ENCODE measurements at places on chromosomes 5 and 9.
A peak's percentile ranks its signal among the peaks of the same experiment; 100 is the strongest.

DNA sequence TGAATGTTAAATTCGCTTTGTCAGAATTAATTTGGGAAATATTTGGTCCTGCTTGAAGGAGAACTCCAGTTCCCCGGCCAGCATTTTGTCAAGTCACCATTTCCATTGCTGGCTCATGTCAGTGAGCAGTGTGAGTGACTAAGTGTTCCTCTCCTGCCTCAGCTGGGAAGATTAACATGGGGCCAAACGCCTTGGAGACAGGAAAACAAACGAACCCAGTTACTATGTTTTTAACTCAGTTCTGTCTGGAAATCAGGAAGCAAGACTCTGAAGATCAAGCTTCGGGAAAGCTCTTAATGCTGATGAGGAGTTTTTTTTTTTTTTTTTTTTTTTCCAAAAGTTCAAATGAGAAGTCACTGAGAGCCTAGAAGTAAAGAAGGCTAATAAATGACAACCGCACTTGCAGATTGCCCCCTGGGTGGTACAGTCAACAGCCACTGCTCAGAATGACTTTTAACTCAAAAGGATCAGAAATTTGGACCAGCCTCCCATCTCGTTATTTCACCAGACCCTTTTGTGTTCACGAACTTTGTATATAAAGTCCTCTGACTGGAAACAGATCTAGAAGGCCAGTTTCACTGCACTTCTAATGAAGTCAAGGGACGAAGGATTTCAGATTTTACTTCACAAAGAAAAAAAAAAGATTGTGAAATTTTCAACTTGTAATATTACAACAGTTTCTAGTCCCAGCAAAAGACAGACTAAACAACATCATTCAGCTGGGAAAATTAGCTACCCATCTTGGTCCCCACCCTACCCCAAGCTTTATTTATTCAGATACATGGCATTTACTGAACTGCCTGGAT lies 121.3 kb downstream of the LHFPL2 start:
- no peaks in the 10 kb centered on the region for H3K27me3 ChIP-seq
- no peaks in the 10 kb centered on the region for H3K36me3 ChIP-seq
- H3K4me3 ChIP-seq = no peak overlapping the region
- H3K4me1 ChIP-seq = peaks cover 7% of the 10 kb centered on the region
- peak; percentile 83 for DNase-seq

- no peak overlapping the region for H3K4me3 ChIP-seq
- no peaks in the 10 kb centered on the region for H3K27me3 ChIP-seq
- no peak for DNase-seq
- no peaks in the 10 kb centered on the region for H3K36me3 ChIP-seq
- H3K4me1 ChIP-seq = no peaks in the 10 kb centered on the region
Measured at GRCh38 chr5:113331209-113331551, 103.6 kb downstream of the TSSK1B start.

- no peak overlapping the region for H3K4me3 ChIP-seq
- H3K4me1 ChIP-seq = no peaks in the 10 kb centered on the region
- peak overlapping the region; percentile 68 for H3K27ac ChIP-seq
- no peaks in the 10 kb centered on the region for H3K27me3 ChIP-seq
- no peaks in the 10 kb centered on the region for H3K36me3 ChIP-seq
Measured at GRCh38 chr5:173472164-173472563, 143.9 kb upstream of the STC2 start.

GRCh38 chr9:123571240-123571639 lies 215.2 kb downstream of the CRB2 start:
- no peaks in the 10 kb centered on the region for H3K36me3 ChIP-seq
- no peak for DNase-seq
- H3K4me1 ChIP-seq = no peaks in the 10 kb centered on the region
- no peaks in the 10 kb centered on the region for H3K27me3 ChIP-seq
- H3K4me3 ChIP-seq = no peak overlapping the region
- H3K27ac ChIP-seq = no peak overlapping the region

- H3K4me1 ChIP-seq = no peaks in the 10 kb centered on the region
- no peak overlapping the region for H3K4me3 ChIP-seq
- peak overlapping the region; percentile 35 for H3K27ac ChIP-seq
- no peaks in the 10 kb centered on the region for H3K36me3 ChIP-seq
- no peaks in the 10 kb centered on the region for H3K27me3 ChIP-seq
- DNase-seq = peak; percentile 83
Measured at GRCh38 chr9:121686930-121687541, 35.6 kb downstream of the DAB2IP start.

GRCh38 chr9:113992276-113992951 lies 85.7 kb downstream of the AMBP start:
- H3K4me3 ChIP-seq = no peak overlapping the region
- DNase-seq = peak; percentile 18
- no peaks in the 10 kb centered on the region for H3K36me3 ChIP-seq
- H3K27me3 ChIP-seq = no peaks in the 10 kb centered on the region
- peaks cover 7% of the 10 kb centered on the region for H3K4me1 ChIP-seq

GRCh38 chr9:79492092-79493009 lies 79.4 kb upstream of the TLE4 start:
- no peaks in the 10 kb centered on the region for H3K27me3 ChIP-seq
- H3K36me3 ChIP-seq = no peaks in the 10 kb centered on the region
- no peak for DNase-seq
- H3K27ac ChIP-seq = no peak overlapping the region
- H3K4me1 ChIP-seq = no peaks in the 10 kb centered on the region

GRCh38 chr9:98142925-98143481 lies 24.0 kb upstream of the TRIM14 start:
- no peaks in the 10 kb centered on the region for H3K27me3 ChIP-seq
- H3K4me3 ChIP-seq = no peak overlapping the region
- DNase-seq = no peak
- no peaks in the 10 kb centered on the region for H3K36me3 ChIP-seq
- no peak overlapping the region for H3K27ac ChIP-seq
- H3K4me1 ChIP-seq = no peaks in the 10 kb centered on the region

- no peak for DNase-seq
- no peaks in the 10 kb centered on the region for H3K4me1 ChIP-seq
- no peaks in the 10 kb centered on the region for H3K27me3 ChIP-seq
- no peak overlapping the region for H3K27ac ChIP-seq
- H3K36me3 ChIP-seq = no peaks in the 10 kb centered on the region
Measured at GRCh38 chr9:6708732-6709131, 49.0 kb upstream of the KDM4C start.

GRCh38 chr9:32398207-32398606 lies 13.8 kb downstream of the ACO1 start:
- H3K27me3 ChIP-seq = no peaks in the 10 kb centered on the region
- H3K36me3 ChIP-seq = no peaks in the 10 kb centered on the region
- no peak for DNase-seq
- no peak overlapping the region for H3K4me3 ChIP-seq

- no peak for DNase-seq
- no peak overlapping the region for H3K4me3 ChIP-seq
- H3K4me1 ChIP-seq = no peaks in the 10 kb centered on the region
- no peaks in the 10 kb centered on the region for H3K36me3 ChIP-seq
- no peak overlapping the region for H3K27ac ChIP-seq
Measured at GRCh38 chr5:76194340-76194739, 111.2 kb downstream of the SV2C start.

DNA sequence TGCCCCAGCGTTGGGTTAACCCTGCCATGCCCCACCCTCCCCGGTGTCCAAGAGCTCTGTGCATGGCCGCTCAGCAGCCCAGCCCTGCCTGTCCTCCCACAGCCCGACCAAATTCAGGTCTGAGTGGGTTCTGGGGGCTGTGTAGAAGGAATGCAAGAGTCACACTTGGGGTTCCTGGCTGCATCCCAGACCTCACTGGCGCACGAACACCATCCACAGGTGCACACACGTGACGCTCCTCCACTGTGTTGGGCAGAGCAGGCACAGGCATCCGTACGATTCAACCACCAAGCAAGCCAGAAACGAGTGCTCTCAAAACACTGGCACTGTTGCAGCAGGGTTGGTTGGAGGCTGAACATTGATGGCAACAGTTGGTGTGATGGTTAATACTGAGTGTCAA lies 93.9 kb downstream of the OLFM1 start:
- no peaks in the 10 kb centered on the region for H3K36me3 ChIP-seq
- H3K27me3 ChIP-seq = no peaks in the 10 kb centered on the region
- DNase-seq = no peak
- no peak overlapping the region for H3K27ac ChIP-seq
- H3K4me1 ChIP-seq = no peaks in the 10 kb centered on the region

DNA sequence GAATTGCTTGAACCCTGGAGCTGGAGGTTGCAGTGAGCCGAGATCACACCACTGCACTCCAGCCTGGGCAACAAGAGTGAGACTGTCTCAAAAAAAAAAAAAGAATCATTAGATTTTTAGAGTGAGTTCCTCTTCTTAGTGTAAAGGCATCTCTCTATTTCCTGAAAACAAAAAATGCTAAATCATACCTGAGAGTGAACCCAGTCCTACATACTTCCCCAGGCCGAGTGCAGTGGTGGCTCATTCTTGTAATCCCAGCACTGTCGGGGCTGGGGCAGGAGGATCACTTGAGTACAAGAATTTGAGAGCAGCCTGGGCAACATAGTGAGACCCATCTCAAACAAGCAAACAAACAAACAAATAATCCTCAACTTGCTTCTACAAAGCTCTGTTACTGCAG lies 38.2 kb upstream of the LPAR1 start:
- no peak overlapping the region for H3K4me3 ChIP-seq
- H3K36me3 ChIP-seq = no peaks in the 10 kb centered on the region
- H3K4me1 ChIP-seq = no peaks in the 10 kb centered on the region
- no peaks in the 10 kb centered on the region for H3K27me3 ChIP-seq
- no peak overlapping the region for H3K27ac ChIP-seq
- no peak for DNase-seq

GRCh38 chr9:117725426-117725887 lies 21.3 kb downstream of the TLR4 start:
- H3K4me1 ChIP-seq = no peaks in the 10 kb centered on the region
- H3K36me3 ChIP-seq = no peaks in the 10 kb centered on the region
- no peak for DNase-seq
- H3K27me3 ChIP-seq = no peaks in the 10 kb centered on the region
- no peak overlapping the region for H3K4me3 ChIP-seq

GRCh38 chr5:144352732-144353317 lies 182.2 kb downstream of the KCTD16 start:
- H3K4me3 ChIP-seq = no peak overlapping the region
- no peaks in the 10 kb centered on the region for H3K27me3 ChIP-seq
- H3K4me1 ChIP-seq = no peaks in the 10 kb centered on the region
- no peak for DNase-seq
- H3K36me3 ChIP-seq = no peaks in the 10 kb centered on the region
- H3K27ac ChIP-seq = no peak overlapping the region

- H3K27me3 ChIP-seq = no peaks in the 10 kb centered on the region
- H3K4me3 ChIP-seq = no peak overlapping the region
- H3K27ac ChIP-seq = peak overlapping the region; percentile 46
- peaks cover 5% of the 10 kb centered on the region for H3K4me1 ChIP-seq
- no peaks in the 10 kb centered on the region for H3K36me3 ChIP-seq
Measured at GRCh38 chr5:55578771-55579170, 44.0 kb upstream of the PLPP1 start.

GRCh38 chr5:60822285-60822556 lies 21.8 kb downstream of the ELOVL7 start:
- H3K27me3 ChIP-seq = no peaks in the 10 kb centered on the region
- H3K27ac ChIP-seq = no peak overlapping the region
- no peak overlapping the region for H3K4me3 ChIP-seq
- no peak for DNase-seq
- H3K4me1 ChIP-seq = no peaks in the 10 kb centered on the region
- no peaks in the 10 kb centered on the region for H3K36me3 ChIP-seq

- no peaks in the 10 kb centered on the region for H3K27me3 ChIP-seq
- H3K27ac ChIP-seq = no peak overlapping the region
- DNase-seq = no peak
- H3K36me3 ChIP-seq = no peaks in the 10 kb centered on the region
- no peak overlapping the region for H3K4me3 ChIP-seq
Measured at GRCh38 chr5:75536694-75537360, 25.1 kb downstream of the POLK start.

DNA sequence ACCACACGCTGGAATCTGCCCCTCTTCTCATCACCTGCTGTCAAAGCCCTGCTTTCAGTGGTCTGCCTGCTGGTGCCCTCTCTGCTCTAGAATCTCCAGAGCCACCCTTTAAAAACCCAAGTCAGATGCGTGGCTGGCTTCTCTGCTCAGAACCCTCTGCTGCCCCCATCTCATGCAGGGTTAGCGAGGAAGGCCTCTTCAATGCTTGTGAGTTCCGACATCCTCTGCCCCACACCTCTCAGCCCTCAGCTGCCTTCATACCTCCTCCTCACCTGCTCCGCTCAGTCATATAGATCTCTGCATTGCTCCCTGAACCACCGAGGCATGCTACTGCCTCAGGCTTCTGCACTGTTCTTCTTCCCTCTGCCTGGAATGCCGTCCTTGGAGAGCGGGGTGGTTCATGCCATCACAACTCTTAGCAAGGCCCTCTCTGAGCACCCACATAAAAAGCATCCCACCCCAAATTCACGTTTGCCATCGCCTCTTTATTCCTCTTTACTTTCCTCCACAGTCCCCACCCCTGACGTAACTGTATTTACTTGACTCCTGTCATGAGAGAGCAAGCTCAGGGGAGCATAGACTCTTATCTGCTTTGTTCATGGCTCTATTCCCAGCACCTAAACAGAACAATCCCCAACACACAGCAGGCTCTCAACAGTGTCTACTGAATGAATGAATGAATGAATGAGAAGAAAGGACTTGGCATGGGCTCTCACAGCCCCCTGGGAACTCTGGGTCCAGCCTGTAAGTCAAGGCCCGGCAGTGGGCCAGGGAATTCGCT lies 10.4 kb downstream of the SHB start:
- H3K27me3 ChIP-seq = no peaks in the 10 kb centered on the region
- H3K4me3 ChIP-seq = no peak overlapping the region
- no peak for DNase-seq
- no peaks in the 10 kb centered on the region for H3K4me1 ChIP-seq

DNA sequence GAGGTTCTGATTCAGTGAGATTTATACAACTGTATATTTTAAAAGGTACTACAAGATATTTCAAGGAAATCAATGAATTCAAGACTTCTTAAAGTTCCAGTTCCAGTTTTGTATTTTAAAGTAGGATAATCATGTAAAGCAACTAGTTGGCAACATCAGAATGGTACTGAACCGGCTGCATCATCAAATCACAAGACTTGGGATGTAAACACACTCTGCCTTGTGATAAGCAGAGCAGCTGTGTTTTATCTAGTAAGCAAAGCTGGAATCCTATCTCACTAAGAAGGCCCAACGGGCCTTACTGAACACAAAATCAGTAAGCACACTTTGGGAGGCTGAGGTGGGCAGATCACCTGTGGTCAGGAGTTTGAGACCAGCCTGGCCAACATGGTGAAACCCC lies 327.2 kb upstream of the NREP start:
- H3K27ac ChIP-seq = no peak overlapping the region
- H3K4me1 ChIP-seq = no peaks in the 10 kb centered on the region
- no peak for DNase-seq
- H3K36me3 ChIP-seq = no peaks in the 10 kb centered on the region
- H3K4me3 ChIP-seq = no peak overlapping the region

- no peaks in the 10 kb centered on the region for H3K36me3 ChIP-seq
- no peak overlapping the region for H3K4me3 ChIP-seq
- no peak for DNase-seq
- no peaks in the 10 kb centered on the region for H3K4me1 ChIP-seq
Measured at GRCh38 chr9:88011005-88011766, 36.9 kb upstream of the CDK20 start.

- DNase-seq = no peak
- no peaks in the 10 kb centered on the region for H3K36me3 ChIP-seq
- H3K27ac ChIP-seq = no peak overlapping the region
Measured at GRCh38 chr9:130478736-130479575, 34.2 kb downstream of the ASS1 start.

GRCh38 chr9:136740971-136741882 lies 1.5 kb downstream of the LCN10 start:
- peaks cover 18% of the 10 kb centered on the region for H3K27me3 ChIP-seq
- no peak for DNase-seq
- no peaks in the 10 kb centered on the region for H3K36me3 ChIP-seq
- peak overlapping the region; percentile 63 for H3K27ac ChIP-seq
- H3K4me3 ChIP-seq = no peak overlapping the region

- DNase-seq = no peak
- no peak overlapping the region for H3K4me3 ChIP-seq
- H3K27me3 ChIP-seq = no peaks in the 10 kb centered on the region
- H3K4me1 ChIP-seq = no peaks in the 10 kb centered on the region
Measured at GRCh38 chr5:135598691-135599395, 20.1 kb upstream of the CXCL14 start.
